HFFc6 (cell line): ENCODE measurements at places on chromosomes 11 and 22. TPM values are rescaled to one million over a fixed set of nuclear protein-coding genes. Genes with fewer than 3 reads are reported as not detected.

Gene GUCY1A2
- total RNA-seq: 0.16 TPM in 1 of 2 replicates, not detected in the other

DNA sequence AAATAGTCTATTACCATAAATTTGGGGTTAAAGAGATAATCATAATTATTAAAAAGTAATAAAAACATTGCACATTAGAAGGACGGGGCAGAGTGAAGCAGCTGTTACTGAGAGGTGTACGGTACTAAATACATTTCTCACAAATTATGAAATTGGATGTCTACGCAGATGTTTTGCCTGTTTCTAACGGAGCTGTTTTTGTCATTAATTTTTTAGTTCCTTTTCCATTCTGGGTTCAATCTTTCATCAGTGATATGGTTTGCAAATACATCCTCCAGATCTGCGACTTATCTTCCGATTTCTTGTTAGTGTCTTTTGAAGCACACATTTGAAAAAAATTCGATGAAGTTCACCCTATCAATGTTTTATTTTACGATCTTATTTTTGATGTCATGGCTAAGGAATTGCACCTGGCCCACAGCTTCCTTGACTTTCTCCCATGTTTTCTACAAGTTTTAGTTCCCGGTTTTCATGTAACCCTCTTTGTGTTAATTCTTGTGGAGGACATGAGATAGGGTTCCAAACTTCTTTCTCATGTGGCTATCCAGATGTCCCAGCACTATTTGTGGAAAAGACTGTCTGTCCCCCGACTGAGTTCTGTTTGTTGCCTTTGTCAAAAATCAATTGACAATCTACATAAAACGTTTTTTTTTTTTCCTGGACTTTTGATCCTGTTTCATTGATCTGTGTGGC is 21.3 kb upstream of the KRTAP5-6 start:
- H3K4me1 ChIP-seq: no peaks in the 10 kb centered on the region
- DNase-seq: no peak

- H3K27ac ChIP-seq: no peak overlapping the region
- peaks cover 14% of the 10 kb centered on the region for H3K4me1 ChIP-seq
- DNase-seq: peak; percentile 23
- H3K27me3 ChIP-seq: peaks cover 2% of the 10 kb centered on the region; the same call in 1 of the 2 replicates
Observed at GRCh38 chr11:128574576-128575011, 12.8 kb downstream of the ETS1 start.

Gene DUSP8
- 0.50 to 1.2 TPM (median 0.58 TPM) in 3 replicates for total RNA-seq

DNA sequence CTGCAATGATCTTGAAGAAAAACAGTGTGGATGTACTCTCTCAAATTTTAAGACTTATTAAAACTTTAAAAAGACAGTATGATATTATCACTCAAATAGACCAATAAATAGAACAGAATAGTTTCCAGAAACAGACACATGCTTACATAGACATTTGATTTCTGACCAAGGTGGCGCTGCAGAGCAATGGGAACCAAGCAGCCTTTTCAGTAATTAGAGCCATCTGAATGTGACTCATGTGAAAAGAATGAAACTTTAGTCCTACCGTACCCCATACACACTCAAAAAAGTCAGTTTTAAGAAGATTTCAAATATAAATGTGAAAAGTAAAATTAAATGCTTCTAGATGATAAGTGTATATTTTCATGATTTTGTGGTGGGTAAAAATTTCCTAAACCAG is 74.2 kb upstream of the MS4A8 start:
- no peak overlapping the region for H3K4me3 ChIP-seq
- H3K27me3 ChIP-seq: peaks cover 1% of the 10 kb centered on the region; the same call in 1 of the 2 replicates
- DNase-seq: peak; percentile 45
- no peak overlapping the region for H3K27ac ChIP-seq
- H3K4me1 ChIP-seq: no peaks in the 10 kb centered on the region

Gene OR8G5
- not detected in 3 replicates for total RNA-seq

DNA sequence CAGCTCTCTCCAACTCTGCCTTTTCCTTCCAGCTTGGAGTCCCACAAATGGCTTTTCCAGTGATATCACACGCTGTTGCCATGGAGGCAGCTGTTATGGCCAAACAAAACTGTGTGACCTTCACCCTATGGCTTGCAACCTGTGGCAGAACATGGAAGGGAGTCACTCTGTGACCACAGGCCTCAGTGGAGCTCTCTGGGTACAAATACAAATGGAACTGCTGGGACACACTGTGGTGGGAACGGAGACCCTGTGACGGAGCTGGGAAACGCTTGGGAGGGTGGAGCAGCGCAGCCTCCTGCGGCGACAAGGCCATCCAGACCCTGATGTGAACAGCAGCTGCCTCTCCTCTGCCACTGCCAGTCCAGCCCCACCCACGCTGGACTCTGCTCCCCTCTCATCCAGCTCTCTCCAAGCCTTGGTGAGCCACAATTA is 162.5 kb downstream of the ETS1 start:
- no peak for DNase-seq
- no peak overlapping the region for H3K4me3 ChIP-seq
- H3K27ac ChIP-seq: peak overlapping the region; percentile 56
- no peaks in the 10 kb centered on the region for H3K36me3 ChIP-seq
- H3K27me3 ChIP-seq: no peaks in the 10 kb centered on the region; the same call in 1 of the 2 replicates

GRCh38 chr22:22681221-22681739 is 36.9 kb downstream of the GGTLC2 start:
- H3K36me3 ChIP-seq: no peaks in the 10 kb centered on the region
- peaks cover 8% of the 10 kb centered on the region for H3K27me3 ChIP-seq
- H3K4me1 ChIP-seq: no peaks in the 10 kb centered on the region; the same call in 1 of the 2 replicates
- no peak for DNase-seq

Gene FIBIN
- total RNA-seq: 39.3 to 90.2 TPM (median 89.7 TPM) in 3 replicates

DNA sequence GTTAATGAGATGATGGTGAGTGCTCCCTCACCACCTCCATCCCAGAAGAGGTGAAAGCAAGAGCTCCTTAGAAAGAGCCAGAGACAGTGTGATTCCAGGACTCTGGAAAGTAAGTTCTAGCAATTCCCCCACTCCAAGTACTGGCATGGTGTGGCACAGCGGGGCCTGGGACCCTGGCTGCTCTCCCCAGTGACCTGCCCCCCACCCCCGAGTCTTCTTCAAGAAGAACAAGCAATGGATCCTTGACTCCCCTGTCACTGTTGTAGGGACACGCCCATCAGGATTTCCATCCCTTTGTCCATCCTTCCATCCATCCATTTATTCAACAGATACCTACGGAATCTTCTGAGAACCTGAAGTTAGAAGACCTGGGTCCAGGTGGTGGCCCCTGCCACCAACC is 44.4 kb downstream of the C11orf96 start:
- peaks cover 10% of the 10 kb centered on the region for H3K27me3 ChIP-seq
- no peak overlapping the region for H3K4me3 ChIP-seq
- H3K27ac ChIP-seq: no peak overlapping the region
- H3K36me3 ChIP-seq: no peaks in the 10 kb centered on the region
- H3K4me1 ChIP-seq: peaks cover 34% of the 10 kb centered on the region

Gene TPBGL
- not detected in 3 replicates for total RNA-seq

GRCh38 chr11:95150956-95151684 is 61.5 kb downstream of the ENDOD1 start:
- peak overlapping the region; percentile 84 for H3K4me3 ChIP-seq
- H3K36me3 ChIP-seq: no peaks in the 10 kb centered on the region
- peak overlapping the region; percentile 63 for H3K27ac ChIP-seq
- DNase-seq: peak; percentile 86

- no peaks in the 10 kb centered on the region for H3K4me1 ChIP-seq
- DNase-seq: no peak
- H3K27ac ChIP-seq: no peak overlapping the region
- H3K27me3 ChIP-seq: peaks cover 2% of the 10 kb centered on the region
Observed at GRCh38 chr11:95502522-95502921, 271.5 kb upstream of the SESN3 start.

- no peak overlapping the region for H3K4me3 ChIP-seq
- H3K27ac ChIP-seq: peak overlapping the region; percentile 46
- no peaks in the 10 kb centered on the region; the same call in 1 of the 2 replicates for H3K27me3 ChIP-seq
- DNase-seq: peak; percentile 72
- peaks cover 68% of the 10 kb centered on the region for H3K4me1 ChIP-seq
Observed at GRCh38 chr22:24437741-24438328, 10.4 kb downstream of the ADORA2A start.

DNA sequence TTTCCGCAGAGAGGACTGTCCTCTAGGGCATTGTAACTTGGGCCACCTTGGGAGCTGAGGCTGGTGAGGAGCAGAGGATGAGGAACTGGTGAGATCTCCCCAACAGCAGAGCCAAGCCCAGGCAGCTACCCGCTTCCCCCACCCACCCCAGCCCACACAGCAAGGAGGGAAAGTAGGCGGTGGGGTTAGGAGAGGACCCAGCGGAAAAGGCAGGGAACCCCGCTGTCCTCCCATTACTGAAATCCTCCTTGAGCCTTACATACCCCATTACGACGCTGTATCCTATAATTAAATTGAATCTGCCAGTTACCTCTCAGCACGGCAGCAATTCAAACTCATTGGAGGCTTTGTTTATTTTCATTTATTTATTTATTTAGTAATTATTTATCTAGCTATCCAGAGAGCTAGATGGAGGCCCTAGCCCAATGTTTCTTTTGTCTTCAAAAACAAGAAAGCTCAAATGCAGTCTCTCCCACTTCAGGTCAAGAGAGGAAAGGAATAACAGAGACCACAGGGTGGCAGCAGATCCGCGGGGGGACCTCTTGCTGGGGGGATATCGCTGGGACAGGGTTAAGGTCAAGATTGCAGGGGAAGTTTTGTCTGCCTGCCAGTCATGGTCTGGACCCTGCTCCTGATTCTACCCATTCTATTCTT is 218.0 kb downstream of the ST3GAL4 start:
- no peak for DNase-seq
- H3K4me1 ChIP-seq: peaks cover 16% of the 10 kb centered on the region
- no peak overlapping the region for H3K27ac ChIP-seq
- H3K27me3 ChIP-seq: peaks cover 5% of the 10 kb centered on the region

DNA sequence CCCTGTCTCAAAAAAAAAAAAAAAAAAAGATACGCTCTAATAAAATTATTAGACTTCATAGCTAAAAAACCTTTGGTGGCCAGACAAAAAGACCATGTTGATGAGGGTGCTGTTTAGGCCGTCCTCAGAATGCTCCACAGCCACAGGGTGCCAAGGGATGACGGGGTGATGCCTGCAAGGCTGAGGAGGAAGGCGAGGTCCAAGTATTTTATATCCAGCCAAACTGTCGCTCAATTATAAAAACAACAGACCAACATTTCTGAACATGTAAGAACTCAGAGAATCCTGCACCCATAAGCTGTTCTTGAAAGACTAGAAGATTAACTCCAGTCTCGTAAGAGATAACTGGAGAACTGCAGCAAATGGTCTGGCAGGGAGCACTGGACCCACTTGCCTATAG is 29.2 kb downstream of the TBX1 start:
- no peak for DNase-seq
- H3K36me3 ChIP-seq: peaks cover 27% of the 10 kb centered on the region
- no peak overlapping the region for H3K27ac ChIP-seq
- H3K27me3 ChIP-seq: no peaks in the 10 kb centered on the region; the same call in 1 of the 2 replicates
- H3K4me1 ChIP-seq: peaks cover 14% of the 10 kb centered on the region

GRCh38 chr22:35347462-35347861 is 33.4 kb upstream of the HMOX1 start:
- H3K27ac ChIP-seq: no peak overlapping the region
- no peak overlapping the region for H3K4me3 ChIP-seq
- no peaks in the 10 kb centered on the region; the same call in none of the 2 replicates for H3K27me3 ChIP-seq

Gene JOSD1
- total RNA-seq: 38.7 to 40.3 TPM (median 39.0 TPM) in 3 replicates

DNA sequence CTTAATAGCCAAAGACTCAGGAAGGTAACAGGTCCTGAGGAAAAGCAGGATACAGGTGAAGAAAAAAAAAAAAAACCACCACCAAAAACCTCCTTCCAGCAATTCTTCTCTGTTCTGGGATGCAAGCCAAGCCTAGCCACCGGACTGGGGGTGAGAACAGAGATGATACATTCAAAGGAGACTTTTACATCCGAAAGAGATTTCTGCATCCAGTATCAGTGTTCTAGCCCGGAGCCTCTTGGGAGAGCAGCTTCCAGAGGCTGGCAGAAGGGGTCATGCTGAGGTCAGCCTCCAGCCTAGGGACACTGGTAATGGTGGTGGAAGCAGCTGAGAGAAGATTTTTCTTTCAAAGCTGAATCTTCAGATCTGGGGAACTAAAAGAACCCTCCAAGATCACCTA is 76.2 kb downstream of the KCNC1 start:
- H3K4me1 ChIP-seq: peaks cover 17% of the 10 kb centered on the region
- peaks cover 3% of the 10 kb centered on the region for H3K27me3 ChIP-seq
- H3K36me3 ChIP-seq: peaks cover 4% of the 10 kb centered on the region; the same call in 1 of the 2 replicates
- H3K27ac ChIP-seq: no peak overlapping the region
- DNase-seq: no peak
- no peak overlapping the region for H3K4me3 ChIP-seq

DNA sequence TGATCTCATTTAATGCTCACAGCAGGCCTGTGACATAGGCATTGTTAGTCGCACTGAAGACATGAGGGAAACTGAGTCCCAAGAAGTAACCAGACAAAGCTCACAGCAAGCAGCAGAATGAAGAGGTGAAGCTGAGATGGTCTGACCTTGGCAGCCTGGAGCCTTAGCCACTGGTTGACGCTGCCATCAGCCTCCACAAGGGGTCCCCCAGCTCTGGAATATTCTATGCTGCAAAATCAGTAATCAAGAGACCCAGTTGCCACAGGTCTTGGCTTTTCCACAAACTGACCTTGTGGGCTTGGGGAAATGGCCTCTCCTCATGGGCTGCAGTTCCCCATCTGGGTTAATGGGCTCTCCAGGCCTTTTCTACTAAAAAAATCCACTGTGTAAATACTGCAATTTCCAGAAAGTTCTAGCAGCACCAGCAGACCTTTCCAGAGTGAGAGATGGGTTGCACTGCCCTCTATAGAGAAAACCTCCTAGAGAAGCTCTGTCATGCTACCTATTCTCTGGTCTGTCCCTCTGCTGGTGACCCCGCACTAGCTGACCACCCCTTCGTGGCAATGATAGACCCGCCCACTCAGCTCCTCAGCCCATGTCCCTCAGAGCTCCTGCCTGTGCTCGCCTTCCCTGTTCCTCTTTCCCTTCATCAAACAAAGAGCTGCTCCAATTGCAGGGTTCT is 22.6 kb upstream of the ISX start:
- no peak for DNase-seq
- H3K36me3 ChIP-seq: peaks cover 9% of the 10 kb centered on the region
- H3K27me3 ChIP-seq: no peaks in the 10 kb centered on the region
- H3K4me3 ChIP-seq: no peak overlapping the region

GRCh38 chr11:111305876-111306275 is 7.5 kb downstream of the POU2AF3 start:
- H3K27me3 ChIP-seq: peaks cover 59% of the 10 kb centered on the region
- no peaks in the 10 kb centered on the region for H3K4me1 ChIP-seq
- DNase-seq: no peak
- no peaks in the 10 kb centered on the region for H3K36me3 ChIP-seq

DNA sequence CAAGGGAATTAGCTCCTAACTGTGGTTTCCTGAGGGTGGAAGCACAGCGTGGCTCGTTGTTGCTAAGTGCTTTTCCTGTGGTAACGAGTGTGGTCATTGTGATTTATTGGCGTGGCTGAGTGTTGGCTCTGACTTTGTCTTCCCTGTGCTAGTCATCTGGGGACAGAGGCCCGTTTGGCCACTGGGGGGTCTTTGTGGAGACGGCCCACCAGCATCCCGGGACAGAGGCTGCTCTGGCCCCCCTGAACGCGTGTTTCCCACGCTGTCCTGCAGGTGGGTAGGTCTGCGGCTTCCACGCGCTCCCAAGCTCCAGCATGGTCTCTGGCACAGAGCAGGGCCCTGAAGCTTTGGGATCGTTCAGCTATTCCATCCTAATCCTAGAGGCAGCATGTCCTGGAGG is 1040.0 kb downstream of the TBC1D22A start:
- H3K4me3 ChIP-seq: no peak overlapping the region
- no peak for DNase-seq
- H3K27ac ChIP-seq: no peak overlapping the region

Gene DGCR8
- total RNA-seq: 21.8 to 24.4 TPM (median 22.9 TPM) in 3 replicates

Gene IGSF9B
- not detected in 3 replicates for total RNA-seq

- no peaks in the 10 kb centered on the region for H3K36me3 ChIP-seq
- H3K27ac ChIP-seq: no peak overlapping the region
- H3K4me1 ChIP-seq: no peaks in the 10 kb centered on the region
- no peak overlapping the region for H3K4me3 ChIP-seq
- peaks cover 57% of the 10 kb centered on the region for H3K27me3 ChIP-seq
- DNase-seq: no peak
Observed at GRCh38 chr11:114183044-114183511, 113.1 kb upstream of the NNMT start.
